Small intestine (tissue), 16 donors: ENCODE measurements at places on chromosomes 1 and 21. TPM values are rescaled to one million over a fixed set of nuclear protein-coding genes. Genes with fewer than 3 reads are reported as not detected.

S100A2 gene
- polyA plus RNA-seq: 3.6 TPM

RGS4 gene
- polyA plus RNA-seq: 1.1 TPM

UBQLN4 gene
- 22.0 TPM for polyA plus RNA-seq

ITLN2 gene
- 318 TPM for polyA plus RNA-seq

CRYAA gene
- not detected for polyA plus RNA-seq

LGALS8 gene
- polyA plus RNA-seq: 17.4 TPM

IVL gene
- polyA plus RNA-seq: not detected

SLC35F3 gene
- polyA plus RNA-seq: not detected

ADCY10 gene
- polyA plus RNA-seq: 1.1 TPM

CFHR2 gene
- not detected for polyA plus RNA-seq

PRAMEF26 gene
- polyA plus RNA-seq: not detected
